ENCODE measurements at places on chromosomes 1 and 21.

- DNase-seq = no peak
These were observed 23.4 kb downstream of the SYT11 start for GRCh38 chr1:155882766-155883165.

DNA sequence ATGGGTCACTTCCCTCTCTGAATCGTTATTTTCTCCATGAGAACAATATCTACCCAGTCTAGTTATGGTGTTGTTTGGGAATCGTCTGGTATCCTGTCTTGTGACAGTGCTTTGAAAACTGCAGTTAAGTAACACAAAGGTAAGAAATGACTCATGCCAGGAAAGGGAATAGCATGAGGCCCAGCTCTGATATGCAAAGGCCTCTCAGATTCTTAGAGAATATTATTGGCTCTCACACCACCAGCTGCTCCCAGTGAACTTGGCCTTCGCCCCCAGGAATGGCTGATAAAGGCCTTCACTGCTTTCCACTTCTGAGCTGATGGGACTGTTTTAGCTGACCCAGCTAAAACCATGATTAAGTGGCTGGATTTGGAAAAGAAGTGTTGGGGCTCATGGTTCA is 27.1 kb downstream of the NEK2 start:
- no peak for DNase-seq

DNA sequence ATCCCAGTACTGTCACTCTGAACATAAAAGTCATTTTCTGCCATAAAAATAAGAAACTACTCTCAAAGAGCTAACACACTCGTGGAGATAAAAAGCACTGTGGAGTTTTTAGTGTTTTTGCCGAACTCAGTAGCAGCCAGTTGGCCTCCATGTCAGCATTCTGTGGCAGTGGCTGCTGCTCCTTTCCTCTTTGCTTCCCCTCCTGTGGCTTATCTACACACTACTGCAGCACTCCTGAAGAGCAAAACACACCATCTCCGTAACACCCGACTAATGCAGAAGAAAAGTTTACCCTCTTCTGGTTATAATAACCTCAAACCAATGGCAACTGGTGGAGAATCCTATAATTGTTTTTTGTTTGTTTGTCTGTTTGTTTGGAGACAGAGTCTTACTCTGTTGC is 44.9 kb downstream of the RAB3GAP2 start:
- no peak for DNase-seq

DNA sequence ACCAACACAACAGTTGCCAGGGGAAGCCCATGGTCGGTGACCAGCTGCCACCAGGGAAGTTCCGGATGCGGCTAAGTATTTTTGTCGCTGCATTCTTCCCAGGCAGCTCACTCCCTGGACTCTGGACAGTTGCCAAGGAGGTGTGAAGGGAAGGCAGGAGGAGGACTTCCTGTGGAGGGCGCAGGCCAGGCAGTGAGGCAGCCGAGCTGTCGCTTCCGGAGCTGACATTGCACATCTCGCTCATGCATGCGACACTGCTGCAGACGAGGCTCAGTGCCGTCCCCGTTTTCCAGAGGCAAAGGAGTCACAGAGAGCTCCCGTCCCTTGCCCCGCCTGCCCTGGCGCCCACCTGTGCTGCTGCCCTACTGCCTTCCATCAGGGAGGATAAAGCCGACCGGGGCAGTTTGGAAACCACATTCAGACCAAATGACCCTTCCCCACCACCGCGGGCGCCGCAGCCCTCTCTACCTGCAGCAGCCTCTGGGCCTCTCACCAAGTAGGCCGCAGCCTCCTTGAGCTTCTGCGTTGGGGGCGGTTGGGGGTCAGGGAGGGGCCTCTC is 81.4 kb downstream of the NENF start:
- DNase-seq = peak; percentile 45

DNA sequence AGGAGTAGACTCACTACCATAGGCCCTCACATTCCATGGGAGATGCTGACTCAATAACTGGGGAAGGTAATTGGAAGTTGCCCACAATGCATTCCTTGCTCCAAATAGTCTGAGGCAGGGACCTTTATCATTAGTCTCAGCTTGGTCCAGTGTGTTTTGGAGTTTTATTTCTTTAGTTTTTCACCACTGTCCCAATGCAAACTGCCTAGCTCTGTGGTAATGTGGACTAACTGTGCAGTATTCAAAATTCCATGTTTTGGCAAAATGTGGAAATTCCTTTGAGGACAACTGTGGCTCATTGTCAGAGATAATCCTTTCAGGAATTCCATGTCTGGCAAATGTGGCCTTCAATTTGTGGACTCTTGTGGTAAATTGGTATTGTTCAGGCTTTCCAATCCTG is 78.1 kb upstream of the PAPPA2 start:
- DNase-seq = no peak

- no peak for DNase-seq
These were observed 24.6 kb downstream of the ANGPTL3 start for GRCh38 chr1:62621907-62622306.

GRCh38 chr1:24866211-24867083 is 63.6 kb downstream of the RUNX3 start:
- peak; percentile 2 for DNase-seq

- DNase-seq = no peak
These were observed 14.7 kb downstream of the ENO1 start for GRCh38 chr1:8863794-8864233.

GRCh38 chr21:43347461-43348169 is 79.3 kb downstream of the SIK1 start:
- no peak for DNase-seq

- DNase-seq = no peak
These were observed 51.6 kb downstream of the RNF187 start for GRCh38 chr1:228538831-228539230.

GRCh38 chr1:184062640-184063286 is 11.2 kb downstream of the TSEN15 start:
- DNase-seq = no peak

DNA sequence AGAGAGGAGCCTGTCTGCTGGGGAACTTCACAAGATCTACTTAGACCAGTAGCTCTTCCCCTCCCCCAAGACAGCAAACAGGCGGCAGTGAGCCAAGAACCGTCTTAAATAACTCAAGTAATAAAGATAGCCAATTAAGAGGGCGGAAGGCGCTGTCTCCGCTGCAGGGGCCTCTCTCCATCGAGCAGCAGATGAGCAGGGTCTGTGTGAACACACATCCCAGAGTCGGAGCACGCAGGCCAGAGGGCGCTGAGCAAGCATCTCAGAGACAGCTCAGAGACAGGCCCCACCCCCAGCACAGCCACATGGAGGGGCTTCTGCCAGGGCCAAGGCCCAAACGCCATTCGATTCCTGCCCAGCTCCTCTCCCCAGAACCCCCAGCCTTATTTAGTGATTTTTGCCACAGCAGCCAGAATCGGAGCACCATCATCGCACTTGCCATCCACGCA is 11.1 kb downstream of the IFFO2 start:
- DNase-seq = no peak

- peak; percentile 31 for DNase-seq
These were observed 106.7 kb upstream of the COL6A1 start for GRCh38 chr21:45874716-45875415.

DNA sequence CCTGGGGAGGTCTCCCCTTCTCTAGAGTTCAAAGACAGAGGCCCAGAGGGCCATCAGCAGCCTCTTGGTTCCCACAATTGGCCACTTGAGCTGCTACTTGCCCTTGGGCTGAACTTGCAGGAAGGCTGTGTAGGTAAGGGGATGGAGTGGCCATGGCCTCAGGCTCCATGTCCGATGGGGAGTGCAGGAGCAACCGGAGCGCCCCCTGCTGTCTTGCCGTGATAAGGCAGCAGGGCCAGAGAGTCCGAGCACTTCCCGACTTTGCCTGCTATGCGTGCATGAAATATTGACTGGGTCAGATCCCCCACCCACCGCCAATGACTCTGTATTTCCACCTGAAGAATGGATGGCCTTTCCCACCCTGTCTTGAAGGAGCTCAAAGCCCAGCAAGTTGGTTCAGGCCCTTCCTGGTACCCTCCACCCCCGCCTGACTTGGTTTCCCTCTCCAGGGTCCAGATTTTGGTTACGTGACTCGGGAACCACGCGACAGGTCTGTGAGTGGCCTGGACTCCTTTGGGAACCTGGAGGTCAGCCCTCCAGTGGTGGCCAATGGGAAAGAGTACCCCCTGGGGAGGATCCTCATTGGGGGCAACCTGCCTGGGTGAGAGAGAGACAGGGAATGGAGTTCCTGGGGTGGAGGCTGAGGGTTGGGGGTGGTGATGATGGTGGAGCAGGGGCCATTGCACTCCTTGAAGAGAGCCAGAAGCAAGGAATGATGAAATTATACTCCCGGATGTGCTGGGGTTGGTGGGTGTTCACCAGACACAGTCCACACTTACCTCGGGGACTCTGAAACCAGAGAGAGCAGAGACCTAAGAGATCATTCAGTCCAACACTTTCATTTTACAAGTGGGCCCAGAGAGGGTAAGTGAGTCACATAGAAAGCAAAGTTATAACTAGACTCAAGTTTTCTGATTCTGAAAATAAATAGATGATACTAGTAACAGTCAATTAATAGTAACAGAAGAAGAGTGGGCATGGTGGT is 25.6 kb downstream of the PADI3 start:
- peak; percentile 54 for DNase-seq

DNA sequence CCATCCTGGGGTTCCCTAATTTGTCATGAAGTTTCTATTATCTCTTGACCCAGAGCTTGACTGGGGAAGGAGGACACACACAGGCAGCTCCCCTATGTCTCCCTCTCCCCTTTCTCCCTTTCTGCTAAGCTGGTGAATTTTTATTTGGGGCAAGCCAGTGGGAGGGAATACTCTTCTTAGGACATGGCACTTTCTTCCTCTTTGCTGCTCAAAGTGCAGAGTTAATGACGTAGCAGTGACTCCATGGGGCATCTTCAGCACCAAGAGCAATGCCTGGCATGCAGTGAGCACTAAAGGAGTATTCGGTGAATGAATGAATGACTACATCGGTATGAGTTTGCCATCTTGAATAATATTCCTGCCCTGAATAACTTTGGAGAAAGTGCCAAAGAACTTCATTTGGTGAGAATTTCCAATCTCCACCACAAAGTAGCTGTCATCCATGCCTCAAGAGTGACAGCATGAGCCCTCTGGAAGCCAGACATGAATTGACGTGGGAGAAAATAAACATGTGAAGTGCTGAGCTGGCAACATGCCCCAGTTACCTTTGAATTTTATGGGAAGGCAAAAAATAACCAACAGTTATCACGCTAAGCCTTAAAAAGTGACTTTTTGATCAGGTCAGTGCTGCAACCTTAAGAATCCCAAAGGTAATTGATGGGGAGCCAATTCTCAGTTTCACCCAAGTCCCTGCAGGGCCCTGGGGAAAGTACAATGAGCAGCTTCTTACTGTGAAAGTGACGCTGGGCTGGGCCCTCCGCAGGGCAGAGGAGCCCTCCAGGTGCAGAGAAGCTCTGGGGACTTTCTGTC is 22.1 kb upstream of the ATF3 start:
- DNase-seq = no peak

DNA sequence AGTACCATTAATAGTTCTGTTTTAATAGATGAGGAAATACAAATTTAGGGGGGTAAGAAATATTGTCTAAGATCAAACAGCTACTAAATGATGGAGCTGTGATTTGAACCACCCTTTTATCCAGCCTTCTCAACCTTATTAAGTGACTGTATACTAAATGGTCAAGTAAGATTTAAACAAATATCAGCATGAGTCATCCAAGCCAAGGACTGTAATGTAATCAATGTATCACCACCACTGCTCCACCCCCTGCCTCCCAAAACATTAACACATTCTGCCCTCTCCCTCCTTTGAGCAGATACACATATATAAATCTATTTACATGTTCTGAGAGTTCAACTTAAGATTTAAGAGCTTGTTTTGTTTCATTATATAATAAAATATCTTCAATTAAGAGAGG is 58.9 kb downstream of the LRRC40 start:
- DNase-seq = no peak

- no peak for DNase-seq
These were observed 148.8 kb upstream of the CAMK1G start for GRCh38 chr1:209434631-209435217.

GRCh38 chr1:232534552-232535517 is 95.1 kb downstream of the SIPA1L2 start:
- no peak for DNase-seq

- DNase-seq = no peak
These were observed 24.9 kb downstream of the CSMD2 start for GRCh38 chr1:34140011-34140676.

- no peak for DNase-seq
These were observed 70.8 kb downstream of the PIK3CD start for GRCh38 chr1:9722378-9722749.

GRCh38 chr1:229869240-229869639 is 197.8 kb upstream of the GALNT2 start:
- DNase-seq = no peak

GRCh38 chr1:203300441-203301330 is 4.6 kb upstream of the BTG2 start:
- no peak for DNase-seq

- DNase-seq = no peak
These were observed 354.3 kb downstream of the SRGAP2C start for GRCh38 chr1:121538943-121539575.

DNA sequence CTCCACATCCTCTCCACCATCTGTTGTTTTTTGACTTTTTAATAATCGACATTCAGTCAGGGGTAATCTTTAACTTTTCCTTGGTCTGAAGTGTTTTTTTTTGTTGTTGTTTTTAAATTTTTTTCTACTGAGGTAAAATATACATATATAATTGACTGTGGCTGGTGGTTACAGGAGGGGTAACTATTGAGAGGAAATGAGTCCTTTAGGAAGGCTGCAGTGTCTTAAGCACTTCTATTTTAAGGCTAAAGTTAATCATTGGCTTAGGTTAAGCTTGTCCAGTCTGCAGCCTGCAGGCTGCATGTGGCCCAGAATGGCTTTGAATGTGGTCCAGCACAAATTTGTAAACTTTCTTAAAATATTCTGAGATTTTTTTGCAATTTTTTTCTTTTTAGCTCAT is 172.5 kb downstream of the CTH start:
- no peak for DNase-seq

- no peak for DNase-seq
These were observed 15.3 kb upstream of the PADI1 start for GRCh38 chr1:17189632-17189990.

- DNase-seq = no peak
These were observed 703.2 kb downstream of the MRPL39 start for GRCh38 chr21:24903994-24904635.

GRCh38 chr1:207101720-207102119 is 2.3 kb upstream of the C4BPA start:
- no peak for DNase-seq

GRCh38 chr1:92990828-92991227 is 29.6 kb upstream of the DIPK1A start:
- no peak for DNase-seq

GRCh38 chr1:40462956-40463590 is 12.8 kb downstream of the ZFP69B start:
- no peak for DNase-seq

DNA sequence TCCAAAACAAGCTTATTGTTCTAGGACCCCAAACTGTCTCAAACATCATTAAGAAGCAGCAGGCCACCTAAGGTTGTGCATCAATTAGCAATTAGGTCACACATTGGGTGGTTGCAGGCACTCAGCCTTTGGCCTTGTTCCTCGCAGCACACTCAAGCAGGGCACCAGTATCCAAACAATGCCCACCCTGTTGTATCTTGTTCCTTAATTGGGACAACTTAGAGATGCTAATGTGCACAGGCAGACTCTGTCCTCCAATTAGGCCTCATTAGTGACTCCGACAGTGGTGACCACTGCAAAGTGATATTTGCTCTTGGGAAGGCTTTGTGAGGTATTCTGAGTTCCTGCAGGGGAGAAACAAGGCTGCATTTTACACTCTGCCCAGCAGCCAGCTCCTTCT is 515.1 kb upstream of the PTBP2 start:
- no peak for DNase-seq

GRCh38 chr1:174769961-174770549 is 229.7 kb upstream of the CACYBP start:
- no peak for DNase-seq

GRCh38 chr21:45084881-45085536 is 10.6 kb downstream of the ADARB1 start:
- peak; percentile 33 for DNase-seq
